ENCODE measurements at places on chromosomes 4 and X. TPM values are rescaled to one million over a fixed set of nuclear protein-coding genes. Genes with fewer than 3 reads are reported as not detected.

HGFAC gene
- not detected for total RNA-seq

UGT8 gene
- total RNA-seq = not detected

NHSL2 gene
- 12.2 TPM for total RNA-seq

PDE6B gene
- 2.0 TPM for total RNA-seq

BEX1 gene
- total RNA-seq = not detected

H2AZ1 gene
- total RNA-seq = 78.7 TPM

PF4V1 gene
- not detected for total RNA-seq

ADH6 gene
- not detected for total RNA-seq
